ENCODE measurements at places on chromosomes 6 and 20. TPM values are rescaled to one million over a fixed set of nuclear protein-coding genes. Genes with fewer than 3 reads are reported as not detected.
A peak's percentile ranks its signal among the peaks of the same experiment; 100 is the strongest.

Gene ENPP5
- 4.9 TPM for total RNA-seq

Gene C6orf141
- 0.38 TPM for total RNA-seq

Gene C6orf58
- 0.05 TPM for total RNA-seq

Gene GSTA3
- total RNA-seq: not detected

Gene MPIG6B
- 0.14 TPM for total RNA-seq

Gene BPHL
- 11.6 TPM for total RNA-seq

Gene SMAP1
- total RNA-seq: 21.3 TPM

Gene RSPH9
- total RNA-seq: 0.09 TPM

GRCh38 chr6:128284128-128284527 lies 236.3 kb downstream of the PTPRK start:
- H3K4me1 ChIP-seq: peaks cover 4% of the 10 kb centered on the region
- no peak overlapping the region for H3K27ac ChIP-seq
- no peak overlapping the region for H3K4me3 ChIP-seq
- H3K27me3 ChIP-seq: no peaks in the 10 kb centered on the region
- no peaks in the 10 kb centered on the region for H3K36me3 ChIP-seq

DNA sequence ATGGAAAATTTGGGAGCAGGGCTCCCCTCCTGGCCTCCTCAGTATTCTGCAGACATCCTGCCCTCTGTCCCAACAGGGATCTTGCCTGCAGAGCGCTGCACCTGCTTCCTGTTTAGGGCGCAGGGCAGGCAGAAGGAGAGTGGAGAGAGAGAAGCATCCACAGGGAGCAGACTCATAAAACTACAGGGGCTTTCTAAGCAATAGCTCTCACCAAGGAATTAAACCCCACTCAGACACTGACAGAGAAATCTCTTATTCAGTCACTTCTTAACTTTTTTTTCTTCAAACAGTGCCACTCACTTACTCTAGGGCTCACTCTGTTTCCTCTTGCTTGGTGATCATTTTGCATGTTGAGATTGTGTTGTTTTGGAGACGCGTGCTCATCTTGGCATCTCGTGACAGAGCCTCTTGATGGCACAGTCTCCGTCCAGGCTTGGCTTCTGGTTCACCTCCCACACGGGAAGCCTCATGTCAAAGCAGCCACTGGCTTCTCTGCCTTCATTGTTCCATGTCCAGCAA lies 153.1 kb upstream of the INSM1 start:
- H3K36me3 ChIP-seq: no peaks in the 10 kb centered on the region
- no peak for DNase-seq
- no peaks in the 10 kb centered on the region for H3K27me3 ChIP-seq
- no peak overlapping the region for H3K4me3 ChIP-seq
- no peak overlapping the region for H3K27ac ChIP-seq

DNA sequence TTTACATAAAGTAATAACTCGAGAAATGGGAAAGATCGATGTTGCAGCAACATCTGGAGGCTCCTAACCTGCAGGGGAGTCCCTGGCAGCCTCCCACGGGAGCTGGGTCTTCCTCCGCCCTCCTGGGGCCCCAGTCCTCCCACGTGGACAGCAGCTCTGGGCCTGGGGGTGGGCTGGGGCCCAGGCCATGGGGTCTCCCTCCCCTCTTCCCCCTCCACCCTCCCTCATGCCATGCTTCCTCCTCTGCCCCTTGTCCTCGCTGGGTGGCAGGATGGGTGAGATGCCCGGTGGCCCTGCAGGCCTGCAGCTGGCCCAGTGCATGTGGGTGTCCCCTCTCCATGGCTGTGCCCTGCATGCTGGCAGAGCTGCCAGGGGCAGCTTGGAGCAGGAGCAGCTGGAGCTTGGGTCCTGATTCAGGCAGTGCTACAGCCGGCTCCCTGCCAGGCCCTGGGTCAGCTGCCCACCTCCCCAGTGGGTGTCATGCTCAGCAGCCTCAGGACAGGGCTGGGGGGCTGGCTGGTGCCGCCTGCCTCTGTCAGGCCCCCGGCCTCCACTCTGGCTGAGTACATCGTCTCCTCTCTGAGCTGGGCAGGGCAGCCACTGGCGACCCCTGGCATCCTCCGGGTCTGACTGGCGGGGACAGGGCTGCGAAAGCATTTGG lies 48.9 kb upstream of the BHLHE23 start:
- H3K36me3 ChIP-seq: no peaks in the 10 kb centered on the region
- no peak overlapping the region for H3K4me3 ChIP-seq
- no peak for DNase-seq
- no peak overlapping the region for H3K27ac ChIP-seq
- H3K27me3 ChIP-seq: peaks cover 47% of the 10 kb centered on the region
- peaks cover 4% of the 10 kb centered on the region for H3K4me1 ChIP-seq

DNA sequence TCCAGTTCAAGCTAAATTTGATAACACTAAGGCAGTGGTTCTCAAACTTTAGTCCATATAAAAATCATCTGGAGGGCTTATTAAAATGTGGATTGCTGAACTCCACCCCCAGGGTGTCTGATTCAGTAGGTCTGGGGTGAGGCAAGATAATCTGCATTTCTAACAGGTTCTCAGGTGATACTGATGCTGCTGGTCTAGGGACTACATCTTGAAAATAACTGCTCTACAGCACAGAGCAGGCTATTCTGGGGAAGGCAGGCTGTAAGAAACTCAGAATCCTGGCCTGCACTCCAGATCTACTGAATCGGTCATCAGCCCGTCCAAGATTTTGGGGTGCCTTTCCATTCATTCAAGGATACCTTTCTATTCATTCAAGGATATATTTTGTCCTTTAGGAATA lies 11.5 kb downstream of the CALHM5 start:
- H3K27ac ChIP-seq: no peak overlapping the region
- DNase-seq: no peak
- H3K27me3 ChIP-seq: no peaks in the 10 kb centered on the region
- no peaks in the 10 kb centered on the region for H3K36me3 ChIP-seq

- H3K27ac ChIP-seq: no peak overlapping the region
- peaks cover 5% of the 10 kb centered on the region for H3K36me3 ChIP-seq
- peaks cover 21% of the 10 kb centered on the region for H3K4me1 ChIP-seq
- no peak for DNase-seq
- H3K4me3 ChIP-seq: no peak overlapping the region
- no peaks in the 10 kb centered on the region for H3K27me3 ChIP-seq
Observed at GRCh38 chr6:150711061-150711460, 111.4 kb downstream of the PLEKHG1 start.

DNA sequence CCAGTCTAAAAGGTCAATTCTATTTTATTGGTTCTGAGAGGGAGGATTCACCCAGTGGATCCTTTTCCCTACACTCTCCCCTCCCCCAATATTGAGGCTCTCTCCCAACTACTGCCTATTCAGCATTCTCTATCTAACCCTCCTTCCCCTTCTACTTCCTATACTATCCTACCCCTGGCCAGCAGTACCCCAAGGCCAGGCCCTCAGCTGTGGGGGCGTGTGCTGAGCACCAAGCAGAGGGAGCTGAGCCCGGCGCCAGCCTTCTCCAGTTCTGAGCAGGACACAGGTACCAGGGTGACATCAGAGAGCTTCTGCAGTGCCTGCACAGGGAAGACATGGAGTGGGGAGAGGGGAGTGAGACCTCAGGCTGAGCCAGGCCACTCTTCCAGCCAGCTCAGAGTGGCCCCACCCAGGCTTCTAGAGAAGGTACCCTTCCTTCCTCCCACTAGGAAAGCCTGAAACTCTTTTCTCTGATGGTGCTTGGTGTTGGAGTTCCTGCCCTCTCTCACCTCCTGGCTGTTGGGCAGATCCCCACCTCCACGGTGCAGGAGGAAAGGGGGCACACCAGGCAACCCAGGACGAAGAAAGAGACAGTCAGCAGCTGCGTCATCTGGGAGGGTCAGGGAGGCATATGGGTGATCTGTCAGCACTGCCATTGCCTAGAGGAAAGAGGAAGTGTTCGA lies 1.9 kb downstream of the DDAH2 start:
- peak overlapping the region; percentile 55 for H3K27ac ChIP-seq
- H3K27me3 ChIP-seq: no peaks in the 10 kb centered on the region
- H3K4me3 ChIP-seq: no peak overlapping the region

- no peak for DNase-seq
- H3K36me3 ChIP-seq: no peaks in the 10 kb centered on the region
- H3K27ac ChIP-seq: no peak overlapping the region
Observed at GRCh38 chr20:36408219-36408618, 102.1 kb downstream of the DLGAP4 start.

- H3K4me3 ChIP-seq: no peak overlapping the region
- H3K36me3 ChIP-seq: no peaks in the 10 kb centered on the region
- no peak overlapping the region for H3K27ac ChIP-seq
- no peak for DNase-seq
- peaks cover 2% of the 10 kb centered on the region for H3K27me3 ChIP-seq
- no peaks in the 10 kb centered on the region for H3K4me1 ChIP-seq
Observed at GRCh38 chr6:31053873-31054272, 43.6 kb downstream of the MUC22 start.

GRCh38 chr6:151847064-151847463 lies 39.6 kb downstream of the ESR1 start:
- DNase-seq: peak; percentile 2
- no peaks in the 10 kb centered on the region for H3K4me1 ChIP-seq
- no peaks in the 10 kb centered on the region for H3K36me3 ChIP-seq
- no peak overlapping the region for H3K4me3 ChIP-seq
- no peak overlapping the region for H3K27ac ChIP-seq

- DNase-seq: no peak
- H3K36me3 ChIP-seq: no peaks in the 10 kb centered on the region
- H3K4me3 ChIP-seq: no peak overlapping the region
- H3K27ac ChIP-seq: no peak overlapping the region
- H3K4me1 ChIP-seq: no peaks in the 10 kb centered on the region
- no peaks in the 10 kb centered on the region for H3K27me3 ChIP-seq
Observed at GRCh38 chr6:132270726-132271402, 130.4 kb downstream of the MOXD1 start.

DNA sequence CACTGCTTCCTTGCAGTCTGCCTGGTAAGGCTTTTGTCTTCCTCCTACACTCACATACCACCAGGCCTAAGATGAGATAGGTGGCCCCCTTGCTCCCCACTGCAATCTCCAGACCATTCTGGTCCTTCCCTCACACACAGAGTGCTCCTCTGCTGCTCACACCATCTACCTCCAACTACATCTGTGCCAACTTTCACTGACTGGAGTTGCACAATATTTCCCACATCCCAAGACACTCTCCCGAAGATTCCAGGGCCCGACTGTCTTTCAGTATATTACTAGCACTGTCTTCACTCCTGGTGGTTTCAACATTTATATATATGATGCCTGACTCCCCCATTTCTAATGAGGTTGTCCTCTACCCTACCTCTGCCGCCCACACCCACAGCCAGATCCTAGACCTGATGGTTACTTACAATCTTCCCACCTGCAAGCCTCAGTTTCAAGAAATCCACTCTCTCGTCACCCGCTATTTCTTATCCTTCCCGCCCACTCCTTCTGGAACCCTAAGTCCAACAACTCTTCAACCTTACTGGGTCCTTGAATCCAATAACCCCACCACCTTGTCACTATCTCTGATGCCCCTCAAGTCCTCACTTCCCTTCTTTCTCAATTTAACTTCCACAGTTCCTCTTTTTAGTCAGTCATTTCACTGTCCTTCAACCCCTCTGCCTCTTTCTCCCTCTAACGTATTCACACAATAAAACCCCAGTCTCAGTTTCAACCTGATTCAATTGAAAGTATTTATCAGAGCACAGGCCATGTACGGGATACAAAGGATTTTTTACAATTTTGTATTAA lies 21.6 kb downstream of the RALGAPA2 start:
- no peak for DNase-seq
- H3K4me1 ChIP-seq: no peaks in the 10 kb centered on the region
- H3K27me3 ChIP-seq: no peaks in the 10 kb centered on the region
- no peak overlapping the region for H3K27ac ChIP-seq
- H3K4me3 ChIP-seq: no peak overlapping the region

GRCh38 chr6:144449911-144450597 lies 164.9 kb downstream of the UTRN start:
- no peak for DNase-seq
- H3K4me3 ChIP-seq: no peak overlapping the region
- no peak overlapping the region for H3K27ac ChIP-seq
- H3K27me3 ChIP-seq: no peaks in the 10 kb centered on the region
- peaks cover 7% of the 10 kb centered on the region for H3K36me3 ChIP-seq

GRCh38 chr20:10604865-10605440 lies 68.8 kb downstream of the JAG1 start:
- no peak for DNase-seq
- no peaks in the 10 kb centered on the region for H3K36me3 ChIP-seq
- H3K4me1 ChIP-seq: no peaks in the 10 kb centered on the region
- no peak overlapping the region for H3K4me3 ChIP-seq
- H3K27ac ChIP-seq: no peak overlapping the region

DNA sequence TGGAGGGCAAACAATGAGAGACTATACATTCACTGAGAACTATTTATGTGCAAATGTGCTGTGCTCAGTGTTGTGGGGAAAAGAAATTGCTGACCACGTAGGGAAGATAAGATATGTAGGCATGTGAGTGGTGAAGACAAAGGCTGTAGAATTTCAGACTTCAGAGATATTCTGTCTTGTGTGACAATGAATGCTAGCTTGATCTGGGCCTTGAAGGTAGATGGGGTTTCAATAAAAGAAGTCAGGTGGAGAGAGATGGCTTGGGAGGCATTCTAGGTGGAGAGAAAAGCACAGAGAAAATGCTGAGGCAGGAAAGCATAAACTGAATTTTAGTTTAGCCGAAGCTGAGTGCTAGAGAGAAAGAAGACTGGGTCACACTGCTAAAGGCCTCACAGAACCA lies 56.8 kb upstream of the EEF1A1 start:
- no peak overlapping the region for H3K27ac ChIP-seq
- no peaks in the 10 kb centered on the region for H3K4me1 ChIP-seq
- DNase-seq: no peak
- H3K4me3 ChIP-seq: no peak overlapping the region

DNA sequence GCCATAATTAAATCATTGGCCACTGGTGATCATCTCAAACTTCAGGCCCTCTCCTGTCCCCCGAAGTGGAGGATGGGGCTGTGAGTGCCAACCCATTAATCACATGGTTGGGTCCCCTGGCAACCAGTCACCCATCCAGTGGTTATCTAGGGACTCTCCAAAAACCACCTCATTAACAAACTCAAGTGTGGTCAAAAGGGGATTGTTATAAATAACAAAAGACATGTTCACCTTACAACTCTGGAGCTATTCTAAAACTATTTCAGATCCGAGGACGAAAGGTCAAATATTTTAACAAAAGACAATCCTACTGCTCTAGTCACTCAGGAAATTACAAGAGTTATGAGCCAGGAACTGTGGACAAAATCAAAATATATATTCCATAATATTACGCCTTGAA lies 95.5 kb upstream of the PRND start:
- no peak overlapping the region for H3K4me3 ChIP-seq
- no peaks in the 10 kb centered on the region for H3K4me1 ChIP-seq

- no peak overlapping the region for H3K4me3 ChIP-seq
- no peaks in the 10 kb centered on the region for H3K36me3 ChIP-seq
- no peak overlapping the region for H3K27ac ChIP-seq
- no peak for DNase-seq
Observed at GRCh38 chr6:140711019-140711613, 1336.7 kb upstream of the CITED2 start.

DNA sequence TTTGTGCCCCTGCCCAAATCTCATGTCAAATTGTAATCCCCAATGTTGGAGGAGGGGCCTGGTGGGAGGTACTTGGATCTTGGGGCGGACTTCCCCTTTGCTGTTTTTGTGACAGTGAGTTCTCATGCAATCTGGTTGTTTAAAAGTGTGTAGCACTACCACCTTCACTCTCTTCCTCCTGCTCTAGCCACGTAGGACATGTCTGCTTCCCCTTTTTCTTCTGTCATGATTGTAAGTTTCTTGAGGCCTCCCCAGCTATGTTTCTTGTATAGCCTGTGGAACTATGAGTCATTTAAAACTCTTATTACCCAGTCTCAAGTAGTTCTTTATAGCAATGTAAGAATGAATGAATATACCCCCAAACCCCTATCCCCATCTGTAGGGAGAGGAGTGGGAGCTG lies 1013.7 kb upstream of the MAP3K7 start:
- no peaks in the 10 kb centered on the region for H3K4me1 ChIP-seq
- H3K27me3 ChIP-seq: no peaks in the 10 kb centered on the region
- no peak for DNase-seq
- no peak overlapping the region for H3K27ac ChIP-seq

Measured in thymus (tissue), 14 donors.